DMS79 (cell line): ENCODE measurements at places on chromosomes 6 and 20.
A peak's percentile ranks its signal among the peaks of the same experiment; 100 is the strongest.

DNA sequence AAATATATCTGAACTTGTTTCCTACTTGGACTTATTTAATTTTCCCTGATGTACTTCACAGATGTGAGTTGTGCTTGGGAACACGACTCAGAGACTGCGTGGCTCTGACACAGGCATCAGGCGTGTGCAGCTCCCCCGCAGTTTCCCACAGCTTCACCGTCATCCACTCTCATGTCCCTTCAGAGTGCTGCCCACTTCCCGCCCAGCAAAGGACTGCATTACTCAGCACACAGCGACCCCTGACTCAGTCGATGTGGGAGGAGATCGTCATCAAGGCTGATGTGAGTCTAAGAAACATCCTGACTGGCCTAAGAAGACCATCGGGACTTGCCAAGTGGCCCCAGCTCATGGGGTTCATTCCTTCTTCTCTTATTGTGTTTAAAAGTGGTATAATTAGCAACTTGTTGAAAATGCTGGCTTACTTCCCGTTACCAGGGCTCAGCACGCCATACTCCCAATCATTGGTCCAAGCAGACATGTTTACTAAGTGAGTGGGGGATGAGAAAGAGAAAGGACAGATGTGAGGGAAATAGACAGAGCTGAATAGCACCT is 539.4 kb upstream of the JARID2 start:
- no peak for DNase-seq

DNA sequence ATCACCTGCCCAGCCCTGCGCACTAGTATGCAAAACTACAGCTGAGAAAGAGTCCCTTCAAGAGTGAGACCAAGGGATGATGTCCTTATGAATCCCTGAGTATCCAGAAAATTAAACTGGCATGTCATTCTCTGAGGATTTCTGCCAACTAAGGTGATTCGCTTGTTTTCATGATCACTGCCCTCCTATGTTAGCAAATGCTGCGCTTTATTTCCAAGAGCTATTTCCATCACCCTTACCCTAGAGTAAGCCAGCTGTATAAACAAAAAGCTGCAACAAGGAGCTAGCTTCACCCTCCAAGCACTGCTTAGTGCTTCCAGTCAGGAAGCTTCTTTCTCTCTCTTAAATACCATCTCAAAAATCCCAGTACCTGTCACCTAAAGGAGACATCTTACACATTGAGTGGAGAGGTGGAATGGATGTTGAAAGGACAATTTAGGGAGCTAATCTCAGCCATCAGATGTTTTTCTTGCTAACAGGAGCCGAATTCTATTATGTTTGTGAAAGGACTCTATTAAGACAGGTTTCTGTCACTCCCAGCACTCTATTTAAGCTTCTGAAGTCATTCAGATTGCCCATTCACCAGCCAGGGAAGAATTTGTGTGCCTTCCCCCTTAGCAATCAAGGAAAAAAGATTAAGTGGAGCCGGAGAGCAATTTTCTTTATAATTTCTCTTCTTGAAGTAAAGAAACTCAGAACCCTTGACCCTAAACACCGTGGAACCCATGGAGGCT is 322.2 kb downstream of the NRN1 start:
- DNase-seq = no peak

DNA sequence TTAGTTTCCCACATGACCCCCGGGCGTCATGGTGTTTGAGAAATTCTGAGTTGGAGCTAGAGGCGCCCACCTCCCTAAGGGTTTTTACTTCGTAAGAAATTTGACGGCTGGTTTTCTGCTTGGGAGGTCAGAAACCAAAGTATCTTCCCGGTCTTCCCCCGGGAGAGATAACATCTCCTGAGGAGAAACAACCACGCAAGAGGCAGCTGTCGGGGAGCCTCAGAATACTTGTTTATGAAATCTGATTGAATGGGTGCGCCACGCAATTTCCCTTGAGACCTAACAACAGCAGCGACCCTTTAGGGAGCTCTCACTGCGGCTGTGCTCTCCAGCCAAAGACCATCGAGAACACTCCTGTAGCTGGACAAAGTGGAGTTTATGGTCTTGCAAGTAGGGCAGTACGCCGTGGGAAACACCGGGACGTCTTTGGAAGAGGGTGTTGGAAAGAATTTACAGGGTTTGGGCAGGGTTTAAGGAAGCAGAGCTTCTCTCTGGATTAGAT is 608 bp upstream of the EIF2S2 start:
- peak; percentile 64 for DNase-seq

DNA sequence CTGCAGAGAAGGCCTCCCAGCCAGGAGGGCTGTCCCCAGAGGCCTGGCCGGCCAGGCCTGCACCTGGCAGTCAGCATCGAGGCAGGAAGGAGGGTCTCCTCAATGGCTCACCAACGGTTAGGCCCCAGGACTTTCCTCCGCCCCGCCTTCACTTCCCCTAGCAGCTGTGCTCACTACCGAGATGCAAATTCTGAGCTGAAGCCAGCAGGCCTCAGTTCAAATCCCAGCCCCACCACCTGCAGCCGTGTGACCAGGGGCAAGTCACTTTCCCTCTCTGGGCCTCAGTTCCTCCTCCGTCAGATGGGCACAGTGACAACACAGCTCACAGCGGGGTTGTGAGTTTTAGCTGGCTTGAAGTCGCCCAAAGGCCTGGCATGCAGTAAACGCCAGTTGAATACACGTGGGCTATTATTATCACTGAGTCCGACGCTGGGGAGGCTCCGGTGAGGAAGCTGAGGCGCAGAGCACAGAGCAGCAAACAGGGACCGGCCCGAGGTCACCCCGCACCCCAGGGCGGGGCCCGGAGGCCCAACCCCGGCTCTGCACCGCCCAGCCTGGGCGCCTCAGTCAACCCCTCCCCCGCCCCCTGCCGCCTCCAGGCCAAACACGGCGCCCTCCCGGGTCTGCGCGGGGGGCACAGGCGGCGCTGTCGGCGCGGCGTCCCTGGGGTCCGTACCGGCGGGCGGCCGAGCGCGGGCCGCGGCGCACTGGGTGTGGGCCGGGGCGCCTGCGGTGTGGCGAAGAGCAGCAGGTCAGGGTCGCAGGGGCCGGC is 671 bp downstream of the E2F1 start:
- DNase-seq = no peak

DNA sequence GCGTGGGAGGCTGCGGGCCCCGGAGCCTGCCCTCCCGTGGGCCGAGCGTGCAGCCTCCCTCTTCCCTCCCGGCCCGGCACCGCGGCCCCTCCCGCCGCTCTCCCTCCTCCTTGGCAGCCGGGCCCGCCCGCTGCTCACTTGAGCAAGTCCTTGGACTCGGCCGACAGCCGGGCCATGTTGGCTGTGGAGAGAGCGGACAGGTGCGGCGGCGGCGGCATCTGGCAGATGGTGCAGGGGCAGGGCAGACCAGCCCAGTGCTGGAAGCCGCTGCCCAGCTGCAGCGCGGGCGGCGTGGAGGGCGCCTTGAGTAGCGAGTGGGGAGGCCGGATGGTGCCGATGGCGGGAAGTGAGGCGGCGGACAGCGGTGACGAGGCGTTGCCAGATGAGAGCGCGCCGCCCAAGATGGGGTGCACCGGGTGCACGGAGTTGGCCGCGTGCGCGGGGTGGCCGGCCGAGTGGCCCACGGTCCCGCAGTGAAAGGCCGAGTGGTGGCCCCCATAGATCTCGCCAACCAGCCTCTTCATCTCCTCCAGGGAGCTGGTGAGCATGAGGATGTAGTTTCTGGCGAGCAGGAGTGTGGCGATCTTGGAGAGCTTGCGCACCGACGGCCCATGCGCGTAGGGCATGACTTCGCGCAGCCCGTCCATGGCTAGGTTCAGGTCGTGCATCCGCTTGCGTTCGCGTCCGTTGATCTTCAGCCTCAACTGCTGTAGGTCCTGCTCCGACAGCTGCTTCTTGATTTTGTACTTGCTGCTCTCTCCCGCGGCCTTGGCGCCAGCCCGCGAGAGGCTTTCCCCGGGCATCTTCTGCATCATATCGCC is 766 bp downstream of the OLIG3 start:
- DNase-seq = no peak

DNA sequence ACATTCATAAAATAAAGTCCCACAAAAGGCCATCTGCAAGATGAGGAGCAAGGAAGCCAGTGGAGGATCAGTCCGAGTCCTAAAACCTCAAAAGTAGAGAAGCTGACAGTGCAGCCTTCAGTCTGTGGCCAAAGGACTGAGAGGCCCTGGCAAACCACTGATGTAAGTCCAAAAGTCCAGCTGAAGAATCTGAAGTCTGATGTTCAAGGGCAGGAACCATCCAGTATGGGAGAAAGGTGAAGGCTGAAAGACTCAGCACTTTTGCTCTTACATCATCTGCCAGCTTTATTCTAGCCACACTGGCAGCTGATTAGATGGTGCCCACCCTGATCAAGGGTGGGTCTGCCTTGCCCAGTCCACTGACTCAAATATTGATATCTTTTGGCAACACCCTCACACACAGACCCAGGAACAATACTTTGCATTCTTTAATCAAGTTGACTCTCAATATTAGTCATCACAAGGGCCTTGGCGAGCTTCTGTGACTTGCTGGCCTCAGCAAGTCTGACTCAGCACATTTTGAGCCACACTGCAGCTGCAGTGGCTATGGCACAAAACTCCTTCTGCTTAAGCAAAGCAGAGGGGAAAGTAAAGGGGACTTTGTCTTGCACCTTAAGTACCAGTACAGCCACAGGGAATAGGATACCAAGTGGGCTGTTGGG is 1370.3 kb upstream of the CITED2 start:
- no peak for DNase-seq

GRCh38 chr6:38164671-38165108 is 345.2 kb downstream of the ZFAND3 start:
- DNase-seq = no peak

GRCh38 chr20:63682384-63683139 is 13.9 kb upstream of the TNFRSF6B start:
- no peak for DNase-seq

- DNase-seq = no peak
Measured at GRCh38 chr20:15475483-15475882, 1097.8 kb downstream of the KIF16B start.

DNA sequence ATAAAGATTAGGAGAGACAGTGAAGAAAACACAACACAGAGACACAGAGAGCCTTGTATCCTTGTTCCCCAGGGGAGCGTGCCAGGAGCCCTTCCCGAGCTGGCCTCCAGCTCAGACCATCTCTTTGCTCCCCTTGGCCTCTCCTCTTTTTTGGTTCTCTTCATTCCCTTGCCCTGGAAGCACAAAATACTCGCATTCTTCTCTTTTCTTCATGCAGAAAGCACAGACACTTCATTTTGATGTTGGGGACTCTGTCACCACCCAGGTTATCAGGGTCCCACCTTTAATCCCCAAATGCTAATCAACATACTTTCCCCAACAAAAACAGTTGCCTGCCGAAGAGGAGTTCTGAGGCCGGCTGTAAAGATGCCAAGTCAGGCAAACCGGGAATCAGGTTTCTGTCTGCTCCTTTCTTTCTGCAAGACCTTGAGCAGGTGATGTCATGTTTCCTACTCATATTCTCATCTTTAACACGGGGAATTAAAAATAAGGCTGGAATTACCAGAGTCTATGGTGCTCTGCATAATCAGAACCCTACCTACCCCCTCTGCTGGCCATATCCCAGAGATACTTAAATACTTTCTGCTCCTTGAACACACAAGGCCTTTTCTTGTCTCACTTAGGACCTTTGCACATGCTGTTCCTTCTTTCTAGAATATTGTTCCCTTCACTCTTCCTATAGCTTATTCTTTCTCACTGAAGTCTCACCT is 21.7 kb downstream of the TGM6 start:
- DNase-seq = no peak

DNA sequence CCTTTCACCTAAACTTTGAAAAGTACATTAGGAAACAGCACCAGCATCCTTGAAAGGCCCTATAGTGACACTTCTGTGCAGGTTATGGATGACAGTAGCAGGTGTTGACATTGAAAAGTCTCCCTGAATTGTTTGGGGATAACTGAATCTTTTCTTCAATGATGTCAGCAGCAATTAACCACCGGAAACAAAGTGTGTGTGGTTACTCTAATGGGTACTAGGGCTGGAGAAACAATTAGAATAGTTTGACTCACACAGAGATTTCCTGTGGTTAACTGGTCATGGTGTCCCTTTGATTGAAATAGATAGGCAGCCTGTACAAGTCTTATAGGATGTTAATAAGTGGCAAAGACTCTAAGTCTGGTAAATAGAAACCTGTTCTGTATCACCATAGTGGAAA is 189.1 kb downstream of the TBX18 start:
- DNase-seq = no peak

DNA sequence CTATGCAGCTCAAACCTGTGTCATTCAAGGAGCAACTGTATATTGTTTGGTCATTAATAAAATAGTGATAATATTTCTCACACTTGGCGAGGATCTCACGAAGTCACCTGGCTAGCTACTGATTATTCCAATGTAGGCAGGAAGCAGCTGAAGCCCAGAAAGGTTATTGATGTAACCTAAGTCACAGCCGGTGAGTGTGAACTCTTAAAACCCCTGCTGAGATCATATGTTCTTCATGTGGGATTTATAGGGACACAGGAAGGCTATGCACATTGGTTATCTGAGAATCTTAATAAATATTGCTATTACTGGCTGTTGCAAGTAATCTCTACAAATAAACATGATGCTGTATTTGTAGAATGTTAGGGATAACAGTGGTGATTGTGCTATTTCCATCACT is 161.4 kb downstream of the TBC1D7 start:
- DNase-seq = no peak
